A549 treated with CpdA at 1 μM for 4 hours (cell line): ENCODE measurements at places on chromosomes 6 and 20. TPM values are rescaled to one million over a fixed set of nuclear protein-coding genes. Genes with fewer than 3 reads are reported as not detected.

The BPIFA1 gene
- total RNA-seq: not detected in 5 replicates

The PRR18 gene
- 0.11 to 0.25 TPM (median 0.17 TPM) in 5 replicates for total RNA-seq

The RBPJL gene
- not detected in 5 replicates for total RNA-seq

The RNF39 gene
- total RNA-seq: 0.03 TPM in 1 of 5 replicates, not detected in the others

The IP6K3 gene
- 0.05 to 0.14 TPM (median 0.09 TPM) in 3 of 5 replicates, not detected in the others for total RNA-seq

The C6orf15 gene
- total RNA-seq: not detected in 5 replicates

The HTR1E gene
- not detected in 5 replicates for total RNA-seq

The RIPOR3 gene
- total RNA-seq: 0.06 to 0.09 TPM in 2 of 5 replicates, not detected in the others

The CLPSL2 gene
- total RNA-seq: 1.0 to 1.4 TPM in 2 of 5 replicates, not detected in the others

The GID8 gene
- 20.4 to 23.8 TPM (median 22.2 TPM) in 5 replicates for total RNA-seq

The HELZ2 gene
- 7.7 to 10.0 TPM (median 9.7 TPM) in 5 replicates for total RNA-seq

The BCAS1 gene
- total RNA-seq: 0.50 to 0.84 TPM (median 0.62 TPM) in 5 replicates

The SOX12 gene
- 17.3 to 28.9 TPM (median 27.9 TPM) in 5 replicates for total RNA-seq

The DZANK1 gene
- 2.9 to 3.2 TPM (median 3.1 TPM) in 5 replicates for total RNA-seq

The NOL7 gene
- total RNA-seq: 71.4 to 78.0 TPM (median 74.8 TPM) in 5 replicates

The GLP1R gene
- not detected in 5 replicates for total RNA-seq

The EFCAB8 gene
- total RNA-seq: not detected in 5 replicates

The TRIM10 gene
- total RNA-seq: not detected in 5 replicates

The SNRPB2 gene
- 120 to 159 TPM (median 126 TPM) in 5 replicates for total RNA-seq

The SLA2 gene
- 0.01 to 0.06 TPM in 2 of 5 replicates, not detected in the others for total RNA-seq

The PCMT1 gene
- total RNA-seq: 85.1 to 96.6 TPM (median 87.3 TPM) in 5 replicates

The TAF4 gene
- 15.3 to 23.6 TPM (median 17.7 TPM) in 5 replicates for total RNA-seq

The HIVEP2 gene
- total RNA-seq: 2.5 to 5.0 TPM (median 4.1 TPM) in 5 replicates

The ABHD12 gene
- 69.0 to 101 TPM (median 95.7 TPM) in 5 replicates for total RNA-seq

The TUBB2B gene
- total RNA-seq: 12.1 to 14.2 TPM (median 13.2 TPM) in 5 replicates

The PTK7 gene
- total RNA-seq: 4.7 to 5.3 TPM (median 5.0 TPM) in 5 replicates

The SYS1 gene
- total RNA-seq: 22.9 to 37.0 TPM (median 31.5 TPM) in 5 replicates

The AP5S1 gene
- 16.3 to 19.6 TPM (median 18.4 TPM) in 5 replicates for total RNA-seq

The WDR46 gene
- total RNA-seq: 54.6 to 65.6 TPM (median 56.1 TPM) in 5 replicates

The MUC21 gene
- total RNA-seq: not detected in 5 replicates

The SYCP2 gene
- 0.24 to 1.1 TPM (median 0.54 TPM) in 5 replicates for total RNA-seq

The HCRTR2 gene
- total RNA-seq: not detected in 5 replicates

The KCNK15 gene
- 0.51 to 0.89 TPM (median 0.62 TPM) in 5 replicates for total RNA-seq

The JAG1 gene
- total RNA-seq: 40.4 to 51.6 TPM (median 50.1 TPM) in 5 replicates

The TMEM170B gene
- 0.73 to 1.0 TPM (median 0.85 TPM) in 5 replicates for total RNA-seq

The CENPW gene
- 34.4 to 45.0 TPM (median 42.2 TPM) in 5 replicates for total RNA-seq

The SIRPA gene
- total RNA-seq: 27.1 to 33.9 TPM (median 30.8 TPM) in 5 replicates

The SNAP25 gene
- 16.3 to 20.3 TPM (median 18.9 TPM) in 5 replicates for total RNA-seq

The NANP gene
- 7.5 to 9.0 TPM (median 7.9 TPM) in 5 replicates for total RNA-seq

The C6orf132 gene
- total RNA-seq: 1.1 to 1.8 TPM (median 1.7 TPM) in 5 replicates

The B3GAT2 gene
- total RNA-seq: 0.03 to 0.07 TPM (median 0.05 TPM) in 5 replicates

The BPIFB2 gene
- total RNA-seq: not detected in 5 replicates
